ENCODE measurements at places on chromosomes 2 and 18.

DNA sequence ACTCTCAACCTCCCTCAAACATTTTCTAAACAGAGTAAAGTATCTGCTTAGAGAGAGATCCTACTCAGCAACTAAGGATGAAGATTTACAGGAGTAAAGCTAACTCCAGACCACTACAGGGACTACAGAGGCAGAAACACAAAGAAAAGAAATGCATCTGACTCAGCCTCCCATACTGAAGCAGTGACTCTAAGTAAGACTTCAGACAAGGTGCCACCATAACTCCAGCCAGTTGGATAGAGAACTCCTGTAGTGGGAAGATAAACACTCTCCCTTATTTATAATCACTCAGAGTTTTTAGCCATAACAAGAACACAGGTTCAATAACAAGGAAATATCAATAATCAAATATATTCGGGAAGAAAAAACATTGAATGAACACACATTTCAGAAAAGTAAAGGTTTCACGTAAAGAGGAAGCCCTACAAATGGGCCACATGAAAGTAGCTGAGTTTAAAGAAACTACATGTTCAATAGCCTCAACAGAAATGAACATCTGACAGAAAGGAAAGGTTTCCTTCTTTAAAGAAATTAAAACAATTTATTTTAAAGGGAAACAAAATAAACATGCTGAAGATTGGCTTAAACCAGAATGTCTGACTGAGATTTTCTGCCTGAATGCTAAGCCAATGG, 519.9 kb downstream of the KCNJ3 start:
- no peak for DNase-seq

DNA sequence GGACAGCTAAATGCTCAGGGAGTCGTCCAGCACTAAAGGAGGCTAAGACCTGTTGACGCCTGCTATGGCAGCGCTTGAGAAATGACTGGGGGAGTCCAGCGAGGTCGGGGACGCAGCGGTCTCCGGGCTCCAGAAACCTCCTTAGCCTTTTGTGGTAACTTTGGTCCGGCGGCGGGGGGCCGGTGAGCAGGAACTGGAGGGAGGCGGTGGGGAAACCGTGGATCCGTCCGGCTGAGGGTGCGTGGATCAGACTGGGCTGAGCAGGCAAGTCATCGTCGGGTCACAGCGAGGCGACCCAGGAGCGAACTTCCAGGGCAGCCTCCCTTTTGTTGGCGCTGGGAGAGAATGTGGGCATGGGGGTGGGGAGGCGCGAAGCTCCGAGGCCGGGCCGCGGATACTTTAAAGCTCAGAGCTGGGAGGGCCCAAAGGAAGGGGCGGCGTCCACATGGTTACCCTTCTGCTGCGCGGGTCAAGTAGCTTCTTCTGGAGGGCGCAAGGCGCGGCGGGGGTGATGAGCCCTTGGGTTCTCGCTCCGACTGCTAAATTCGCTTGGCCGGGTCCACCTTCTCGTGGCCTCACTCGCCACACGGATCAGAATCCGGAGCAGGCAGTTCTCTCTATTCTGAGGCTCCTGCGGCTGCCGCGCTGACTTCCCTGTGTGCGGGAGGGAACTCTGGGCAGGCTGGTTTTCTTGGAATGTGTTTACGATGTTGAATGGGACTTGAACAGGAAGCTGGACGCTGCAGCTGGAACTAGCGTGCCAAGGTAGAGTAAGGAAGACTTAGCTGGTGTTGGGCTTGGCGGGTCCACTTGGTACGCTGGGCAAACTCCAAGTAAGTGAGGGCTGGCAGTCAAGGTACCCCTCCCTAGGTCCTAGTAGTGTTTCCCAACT, 920 bp downstream of the GULP1 start:
- peak; percentile 74 for DNase-seq

DNA sequence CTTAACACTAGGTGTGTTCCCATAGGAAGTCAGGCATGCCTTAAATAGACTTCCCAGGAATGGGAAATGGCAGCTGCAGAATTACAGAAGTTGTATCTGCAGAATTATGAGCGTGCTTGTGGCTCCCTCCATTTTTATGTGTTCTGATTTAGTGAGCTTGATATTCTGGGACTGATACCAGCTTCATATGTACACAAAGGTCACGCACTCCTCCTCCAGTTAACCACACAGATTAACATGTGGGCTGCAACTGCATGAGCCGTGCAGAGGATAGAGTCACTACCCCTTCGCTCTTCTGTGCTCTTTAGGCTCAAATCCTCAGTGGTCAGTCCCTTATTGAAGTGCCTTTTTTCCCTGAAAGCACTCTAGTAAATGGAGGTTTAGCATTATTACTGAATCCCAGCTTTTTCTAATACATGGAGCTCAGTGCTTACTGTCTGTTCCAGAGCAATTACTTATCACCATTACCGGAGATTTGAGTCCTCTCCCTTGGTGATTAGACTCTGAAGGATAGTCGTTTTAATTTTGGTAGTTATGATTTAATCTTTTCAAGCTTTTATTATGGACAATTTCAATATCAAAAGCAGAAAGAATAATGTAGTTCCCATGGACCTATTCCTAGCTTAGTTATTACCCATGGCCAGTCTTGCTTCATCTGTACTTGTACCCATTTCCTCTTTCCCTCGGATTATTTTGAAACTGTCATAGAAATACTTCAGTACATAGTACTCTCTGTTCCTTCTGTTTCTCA, 238.3 kb downstream of the PRKCE start:
- no peak for DNase-seq

- DNase-seq: no peak
Measured at GRCh38 chr2:66497431-66498288, 62.7 kb downstream of the MEIS1 start.

GRCh38 chr18:38576349-38576748, 1010.8 kb upstream of the CELF4 start:
- DNase-seq: no peak

DNA sequence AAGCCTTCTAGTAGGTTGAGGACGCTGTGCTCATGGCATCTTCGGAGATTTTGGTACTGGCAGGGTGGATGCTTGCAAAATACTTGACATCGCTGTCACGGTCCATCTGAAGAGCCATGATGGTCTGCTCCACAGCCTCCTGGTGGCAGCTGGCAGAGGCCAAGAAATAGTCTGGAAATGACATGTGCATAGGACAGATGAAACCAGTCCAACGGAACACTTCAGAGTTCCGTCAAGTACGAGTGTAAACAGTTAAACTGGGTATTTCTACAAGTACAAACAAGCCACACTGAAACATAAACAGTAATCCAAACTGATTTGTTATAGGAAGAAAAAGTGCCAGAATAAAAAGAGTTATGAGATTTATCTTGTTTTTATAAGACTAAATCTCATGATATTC, 66.6 kb downstream of the PPP4R1 start:
- DNase-seq: no peak

- no peak for DNase-seq
Measured at GRCh38 chr18:79695269-79695668, 15.7 kb downstream of the CTDP1 start.
